ENCODE measurements at places on chromosomes 7 and 10.

- no peak for DNase-seq
Measured at GRCh38 chr7:130429019-130429418, 11.8 kb downstream of the CEP41 start.

GRCh38 chr10:78481842-78482241 is 448.2 kb downstream of the RPS24 start:
- no peak for DNase-seq

DNA sequence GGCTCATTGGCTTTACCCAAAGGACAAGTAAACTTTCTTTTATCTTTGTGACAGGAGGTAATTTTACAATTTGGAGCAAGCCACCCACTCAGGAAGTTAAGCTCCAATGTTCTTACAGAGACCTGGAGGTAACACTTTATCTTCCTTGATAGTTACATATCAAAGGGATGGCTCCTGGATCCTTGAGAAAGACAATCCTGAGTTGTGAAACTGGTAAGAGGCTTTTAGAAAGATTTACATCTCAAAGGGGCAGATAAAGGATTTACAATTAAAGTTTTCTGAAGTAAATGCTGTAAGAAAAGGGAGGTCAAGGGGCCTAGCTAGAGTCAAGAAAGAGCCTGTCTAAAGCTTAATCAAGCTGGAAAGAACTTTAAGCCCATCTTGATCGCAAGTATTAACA is 124.4 kb upstream of the ZNF804B start:
- no peak for DNase-seq

GRCh38 chr10:115129752-115130151 is 36.6 kb downstream of the ATRNL1 start:
- DNase-seq: no peak

GRCh38 chr7:18577096-18577771 is 81.7 kb downstream of the HDAC9 start:
- no peak for DNase-seq
